ENCODE measurements at places on chromosomes 2 and 18.

- no peak for DNase-seq
These were observed 13.9 kb upstream of the NFATC1 start for GRCh38 chr18:79381811-79382311.

DNA sequence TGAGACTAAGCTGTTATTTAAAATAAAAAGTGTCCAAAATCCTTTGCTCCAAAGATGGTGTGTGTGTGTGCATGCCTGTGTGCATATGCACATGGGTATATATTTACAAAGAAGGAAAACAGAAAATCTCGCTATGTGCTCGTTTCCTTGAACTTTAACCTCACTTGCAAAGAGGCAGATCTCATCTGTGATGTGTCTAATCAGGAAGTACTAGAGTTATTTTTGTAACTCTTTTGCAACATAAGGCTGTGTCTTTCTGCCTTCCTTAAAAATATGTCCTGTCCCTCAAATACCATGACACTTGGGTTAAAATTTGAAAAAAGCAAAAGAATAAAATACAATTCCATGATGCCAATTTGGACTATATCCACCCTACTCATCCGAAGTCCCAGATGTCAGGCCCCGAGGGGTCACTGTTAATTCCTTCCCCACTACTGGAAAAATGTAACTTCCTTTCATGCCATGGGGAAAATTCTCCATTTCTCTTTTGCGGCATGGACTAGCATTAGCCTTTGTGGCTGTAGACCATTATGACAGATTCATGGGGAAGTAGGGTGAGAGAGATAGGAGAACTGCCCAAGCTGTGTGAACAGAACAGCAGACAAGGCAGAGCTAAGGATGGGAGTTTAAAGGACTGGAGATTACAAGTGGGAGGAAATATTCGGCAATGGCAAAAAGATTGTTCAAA, 191.3 kb downstream of the MYO1B start:
- DNase-seq = no peak

DNA sequence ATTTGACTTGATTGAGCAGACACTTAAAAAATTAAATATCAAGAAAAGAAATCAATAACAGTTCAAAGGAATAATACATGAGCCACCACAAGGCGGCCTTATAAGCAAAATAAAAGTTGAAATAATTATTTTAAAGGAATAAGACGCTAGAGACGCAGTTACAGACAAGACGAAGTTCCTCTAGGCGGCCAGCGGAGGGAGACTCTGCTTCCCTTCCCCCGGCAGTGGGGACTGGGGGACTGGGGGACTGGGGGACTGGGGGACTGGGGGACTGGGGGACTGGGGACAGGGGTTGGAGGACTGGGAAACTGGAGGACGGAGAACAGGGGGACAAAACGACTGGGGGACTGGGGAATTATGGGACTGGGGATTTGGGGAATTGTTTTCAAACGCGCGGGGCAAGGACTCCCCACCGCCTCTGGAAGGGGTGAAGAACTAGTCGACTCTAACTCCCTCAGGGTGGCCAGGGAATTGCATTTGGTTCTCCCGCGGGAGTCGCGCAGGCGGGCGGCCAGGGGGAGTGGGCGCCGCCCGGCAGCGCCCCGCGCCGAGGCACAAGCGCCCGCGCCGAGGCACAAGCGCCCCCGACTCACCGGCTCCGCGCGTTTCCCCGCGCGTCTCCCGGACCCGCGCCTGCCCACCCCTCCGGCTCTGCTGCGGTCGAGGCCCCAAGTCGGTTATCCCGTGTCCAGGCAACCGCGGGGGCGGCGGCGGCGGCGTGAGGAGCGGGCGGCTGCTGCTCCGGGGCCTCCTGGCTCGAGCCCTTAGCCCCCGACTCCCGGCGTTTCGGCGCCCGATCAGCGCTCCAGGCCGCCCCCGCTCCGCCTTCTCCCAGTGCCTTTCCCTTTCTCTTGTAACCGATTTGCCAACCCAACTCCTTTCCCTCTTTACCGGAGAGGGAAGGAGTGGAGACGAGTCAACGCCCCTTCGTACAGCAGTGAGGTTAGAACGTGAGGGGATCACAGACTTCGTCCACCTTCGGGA, at the start of gene CCDC178:
TSS of gene CCDC178 (minus strand) at position 662 of the 984 bp plus-strand sequence. CDS start 28,633 bp downstream, outside the sequence.
- DNase-seq = peak; percentile 67

- DNase-seq = no peak
These were observed 96.6 kb upstream of the CXCR4 start for GRCh38 chr2:136214307-136215200.

- no peak for DNase-seq
These were observed at the start of gene SGPP2 for GRCh38 chr2:222424276-222424728. SGPP2 (plus strand) TSS chr2:222424543; CDS start chr2:222424603, 60 bp downstream.

GRCh38 chr2:195610717-195611116, 46.3 kb upstream of the SLC39A10 start:
- no peak for DNase-seq

GRCh38 chr2:29361231-29361630, 246.0 kb downstream of the CLIP4 start:
- DNase-seq = peak; percentile 3

DNA sequence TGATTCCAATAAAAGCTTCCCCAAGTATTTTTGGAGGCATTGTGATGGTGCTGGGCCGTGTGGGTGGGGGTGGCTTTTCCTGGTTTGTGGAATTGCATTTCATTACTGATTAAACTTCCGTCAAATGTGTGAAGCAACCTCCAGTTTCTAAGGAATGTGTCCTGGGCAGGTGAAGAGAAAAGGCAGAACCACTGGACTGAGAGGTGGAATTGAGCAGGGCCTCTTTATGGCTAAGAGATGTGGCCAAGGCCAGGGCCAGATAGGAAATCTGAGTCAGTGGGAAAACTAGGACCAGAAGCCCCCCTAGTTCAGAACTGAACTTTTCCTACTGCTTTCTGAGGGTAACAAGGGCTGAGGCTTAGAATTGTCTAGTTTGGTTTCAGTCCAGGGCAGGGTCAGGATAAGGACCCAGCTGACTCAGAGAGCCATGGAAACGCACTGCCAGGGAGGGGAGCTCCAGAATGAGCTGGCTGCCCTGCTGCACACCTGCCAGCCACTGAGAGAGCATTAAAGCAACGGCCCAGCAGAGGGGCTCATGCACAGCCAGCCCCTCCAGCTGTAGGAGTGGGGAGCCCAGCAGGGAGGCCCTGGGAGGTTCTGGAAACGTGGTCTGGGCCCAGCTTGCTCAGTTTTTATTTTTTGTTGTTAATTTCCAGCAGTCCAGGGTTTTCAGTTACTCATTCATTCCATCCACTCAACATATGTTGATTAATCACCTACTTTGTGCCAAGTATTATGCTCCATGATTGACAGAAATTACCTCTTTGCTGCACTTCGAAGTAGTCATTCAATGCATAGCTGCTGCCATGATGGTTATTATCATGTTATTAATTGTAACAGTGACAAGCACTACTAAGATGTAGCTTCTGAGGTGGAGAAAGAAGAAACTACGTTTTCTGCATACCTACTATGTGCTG, 156.1 kb downstream of the MSH2 start:
- no peak for DNase-seq

DNA sequence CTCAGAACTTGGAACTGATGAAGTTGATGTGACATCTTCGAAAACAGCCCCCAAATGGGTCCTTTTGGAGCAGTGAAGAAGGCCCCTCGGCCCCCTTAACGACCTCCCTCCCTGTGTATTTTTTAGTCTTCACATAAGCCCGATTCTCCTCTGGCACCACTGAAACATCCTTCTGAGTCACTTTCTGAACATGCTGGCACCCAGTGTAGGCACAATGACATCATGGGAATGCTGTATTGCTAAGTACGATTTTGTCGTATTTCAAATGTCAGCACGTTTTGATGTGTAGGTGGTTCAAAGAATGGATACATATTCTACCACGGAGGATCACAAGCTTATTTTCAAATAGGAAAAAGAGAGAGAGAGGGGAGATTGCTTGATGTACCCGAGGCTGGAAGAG, 111.7 kb upstream of the RIOK3 start:
- peak; percentile 29 for DNase-seq

DNA sequence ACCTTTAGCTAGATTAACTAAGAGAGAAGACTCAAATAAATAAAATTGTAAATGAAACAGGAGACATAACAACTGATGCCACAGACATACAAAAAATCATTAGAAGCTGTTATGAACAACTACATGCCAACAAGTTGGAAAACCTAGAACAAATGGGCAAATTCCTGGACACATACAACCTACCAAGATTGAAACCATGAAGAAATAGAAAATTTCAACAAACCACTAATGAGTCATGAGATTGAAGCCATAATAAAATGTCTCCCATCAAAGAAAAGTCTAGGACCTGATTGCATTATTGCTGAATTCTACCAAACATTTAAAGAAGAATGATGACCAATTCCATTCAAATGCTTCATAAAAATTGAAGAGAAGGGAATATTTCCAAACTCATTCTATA, 54.3 kb downstream of the ST3GAL5 start:
- no peak for DNase-seq

GRCh38 chr2:11477994-11478393, 12.0 kb upstream of the E2F6 start:
- peak; percentile 90 for DNase-seq

DNA sequence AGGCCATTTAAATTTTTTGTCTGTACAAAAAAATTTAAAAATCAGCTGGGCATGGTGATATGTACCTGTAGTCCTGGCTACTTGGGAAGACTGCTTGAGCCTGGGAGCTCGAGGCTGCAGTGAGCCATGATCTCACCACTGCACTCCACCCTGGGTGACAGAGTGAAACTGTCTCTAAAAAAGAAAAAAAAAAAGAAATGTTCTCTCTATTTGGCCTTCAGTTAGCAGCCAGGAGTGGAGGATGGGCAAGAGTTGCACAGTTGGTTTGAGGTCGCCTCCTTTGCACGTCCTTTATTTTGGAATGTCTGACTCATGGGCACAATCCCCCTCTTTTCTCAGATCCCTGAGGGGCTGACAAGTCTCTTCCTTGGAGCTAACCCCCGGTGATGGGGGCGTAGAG, 26.3 kb downstream of the ITM2C start:
- DNase-seq = peak; percentile 30

GRCh38 chr2:45607701-45608100, 3.4 kb downstream of the SRBD1 start:
- DNase-seq = peak; percentile 35

DNA sequence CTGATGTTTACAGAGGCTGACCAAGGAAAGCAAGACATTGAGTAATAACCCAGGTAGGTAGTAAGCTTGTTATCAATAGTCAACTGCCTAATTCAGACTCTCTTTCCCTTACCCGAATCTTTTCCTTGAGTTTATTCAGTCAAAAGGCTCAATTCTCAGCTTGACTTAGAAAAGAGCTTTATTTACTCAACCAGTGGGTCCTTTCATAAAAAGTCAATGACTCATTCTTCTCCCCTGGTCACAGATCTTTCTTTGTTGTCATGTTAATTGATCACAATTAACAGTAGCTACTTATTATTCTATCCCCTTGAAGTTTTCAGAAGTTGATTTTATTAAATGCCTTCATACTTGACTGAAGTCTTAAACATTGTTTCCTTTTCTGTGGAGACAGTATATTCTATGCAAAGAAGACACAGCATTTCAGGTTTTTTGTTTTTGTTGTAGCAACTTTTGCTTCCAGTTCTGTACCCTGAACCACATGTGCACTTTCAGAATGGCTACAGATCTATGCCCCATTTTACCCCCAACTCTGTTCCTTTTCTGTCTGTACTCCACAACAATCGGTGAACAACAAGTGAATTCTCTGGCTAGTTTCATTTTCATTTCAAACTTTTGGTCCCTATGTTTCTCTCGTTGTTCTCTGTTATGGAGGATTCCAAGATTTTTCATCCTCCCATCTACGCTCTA, 428.3 kb downstream of the NCKAP5 start:
- DNase-seq = no peak

DNA sequence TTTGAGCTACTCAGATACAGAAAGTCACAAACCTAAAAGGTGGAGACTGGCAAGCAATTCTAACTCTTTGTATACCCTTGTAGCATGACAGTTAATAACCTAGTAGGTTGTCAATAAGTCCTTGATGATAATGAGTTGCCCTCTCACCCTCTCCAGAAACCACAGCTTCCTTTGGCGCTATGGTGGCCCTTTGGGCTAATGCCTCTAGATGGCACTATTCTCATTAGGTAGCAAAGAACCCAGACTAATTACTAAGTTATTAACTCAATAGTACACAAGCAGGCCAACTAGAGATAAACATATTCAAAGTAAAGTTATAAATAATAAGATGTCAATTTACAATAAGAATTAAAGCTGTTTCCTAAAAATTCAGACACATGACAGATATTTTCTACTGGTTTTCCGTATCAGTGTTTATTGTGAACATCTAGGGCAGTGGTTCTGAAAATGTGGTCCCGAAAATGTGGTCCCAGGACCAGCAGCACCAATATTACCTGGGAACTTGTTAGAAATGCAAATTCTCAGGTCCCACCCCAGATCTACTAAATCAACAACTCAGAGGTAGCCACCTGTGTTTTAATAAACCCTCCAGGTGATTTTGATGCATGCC, 41.1 kb downstream of the LDAH start:
- DNase-seq = peak; percentile 34

DNA sequence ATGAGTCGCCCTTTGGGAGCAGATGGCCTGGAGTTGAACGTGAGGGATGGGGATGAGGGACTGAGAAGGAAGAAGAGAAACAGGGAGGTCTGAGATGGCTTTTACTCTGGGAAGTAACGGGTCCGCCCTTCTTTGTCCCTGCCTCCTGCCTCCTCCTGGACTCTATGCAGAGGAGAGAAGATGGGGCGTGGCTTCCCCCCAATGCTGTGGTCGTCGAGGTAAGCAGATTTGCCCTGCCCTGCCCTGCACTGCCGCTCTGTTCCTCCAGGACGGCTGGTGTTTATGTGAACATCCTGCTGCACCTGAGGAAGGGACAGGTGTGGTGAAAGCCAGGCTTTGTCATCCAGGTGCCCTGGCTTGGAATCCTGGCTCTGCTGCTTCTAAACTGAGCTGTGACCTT, 13.5 kb upstream of the NTSR2 start:
- no peak for DNase-seq

- no peak for DNase-seq
These were observed 58.5 kb upstream of the ARHGAP15 start for GRCh38 chr2:143070704-143071103.

- no peak for DNase-seq
These were observed 23.6 kb downstream of the TMEM178A start for GRCh38 chr2:39689272-39689841.

DNA sequence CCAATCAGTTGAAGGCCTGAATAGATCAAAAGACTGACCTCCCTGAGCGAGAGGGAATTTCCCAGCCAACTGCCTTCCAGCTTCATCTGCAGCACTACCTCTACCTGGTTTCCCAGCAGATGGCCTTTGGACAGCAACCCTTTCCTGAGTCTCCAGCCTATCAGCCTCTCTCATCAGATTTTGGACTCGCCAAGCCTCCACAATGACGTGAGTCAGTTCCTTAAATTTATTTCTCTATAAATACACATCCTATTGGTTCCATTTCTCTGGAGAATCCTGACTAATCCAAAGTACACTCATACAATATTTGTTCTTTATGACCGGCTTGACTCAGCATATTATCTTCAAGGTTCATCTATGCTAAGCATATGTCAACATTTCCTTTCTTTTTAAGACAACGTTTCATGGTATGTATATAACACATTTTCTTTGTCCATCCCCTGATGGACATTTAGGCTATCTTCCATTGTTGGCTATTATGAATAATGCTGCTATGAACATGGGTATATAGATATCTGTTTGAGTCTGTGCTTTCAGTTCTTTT, 294.6 kb downstream of the LRATD1 start:
- DNase-seq = no peak

GRCh38 chr2:73293534-73294171, at the start of gene EGR4:
EGR4 (minus strand) TSS chr2:73293548; CDS start chr2:73293317, 231 bp downstream.
- DNase-seq = peak; percentile 69
